ENCODE measurements at places on chromosomes 11 and 22.

DNA sequence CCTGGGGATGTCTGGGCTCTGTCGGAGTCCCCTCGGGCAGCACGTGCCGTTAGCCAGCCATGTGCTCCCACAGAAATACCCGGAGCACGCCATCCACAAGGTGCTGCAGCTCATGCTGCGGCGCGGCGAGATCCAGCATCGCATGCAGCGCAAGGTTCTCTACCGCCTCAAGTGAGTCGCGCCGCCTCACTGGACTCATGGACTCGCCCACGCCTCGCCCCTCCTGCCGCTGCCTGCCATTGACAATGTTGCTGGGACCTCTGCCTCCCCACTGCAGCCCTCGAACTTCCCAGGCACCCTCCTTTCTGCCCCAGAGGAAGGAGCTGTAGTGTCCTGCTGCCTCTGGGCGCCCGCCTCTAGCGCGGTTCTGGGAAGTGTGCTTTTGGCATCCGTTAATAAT is 24.1 kb downstream of the MCM5 start:
- no peak for DNase-seq

DNA sequence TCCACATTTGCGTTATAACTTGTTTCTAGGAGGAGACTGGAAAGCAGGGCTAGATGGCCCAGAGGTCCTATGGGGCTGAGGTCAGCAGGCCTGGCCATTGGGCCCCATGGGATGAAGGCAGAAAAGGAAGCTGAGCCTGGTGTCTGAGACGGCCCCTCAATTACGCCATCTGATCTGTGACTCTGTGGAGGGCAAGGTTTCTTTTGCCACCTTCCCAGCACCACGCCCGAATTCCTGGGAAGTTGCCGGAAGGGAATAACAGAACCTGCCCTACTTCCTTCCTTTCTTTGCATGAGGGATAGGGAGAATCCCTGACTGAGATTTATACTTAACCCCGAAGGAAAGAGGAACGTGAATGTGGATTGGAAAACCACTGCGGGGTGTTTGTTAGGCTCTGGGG is 118.1 kb downstream of the MPPED1 start:
- no peak for DNase-seq

GRCh38 chr11:33542921-33543320 is 157.7 kb downstream of the C11orf91 start:
- peak; percentile 24 for DNase-seq

GRCh38 chr11:968822-969221 is 43.2 kb downstream of the AP2A2 start:
- no peak for DNase-seq

DNA sequence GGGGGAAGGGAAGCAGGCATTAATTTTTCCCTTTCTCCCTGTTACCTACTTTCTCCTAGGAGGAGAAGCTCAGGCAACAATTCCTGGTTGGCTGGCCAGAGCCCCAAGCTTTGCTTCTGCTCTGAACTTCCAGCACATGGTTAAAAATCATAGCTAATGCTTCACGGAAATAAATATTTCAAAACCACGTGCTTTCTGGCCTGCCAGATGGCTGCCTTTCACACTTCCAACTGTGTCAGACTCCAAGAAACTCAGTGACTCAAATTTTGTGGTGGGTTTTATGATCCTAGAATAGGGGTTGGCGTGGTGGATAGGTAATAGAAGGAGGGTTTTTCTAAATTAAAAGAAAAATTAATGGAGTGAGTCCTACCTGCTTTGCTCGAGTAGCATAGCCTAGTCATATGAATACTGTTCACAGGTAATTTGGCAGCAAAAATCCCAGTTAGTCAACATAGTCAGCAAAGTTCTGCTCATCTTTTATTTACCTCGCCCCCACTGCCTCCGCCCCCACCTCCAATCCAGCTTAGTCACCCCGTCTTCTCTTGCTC is 58.6 kb downstream of the SC5D start:
- no peak for DNase-seq

DNA sequence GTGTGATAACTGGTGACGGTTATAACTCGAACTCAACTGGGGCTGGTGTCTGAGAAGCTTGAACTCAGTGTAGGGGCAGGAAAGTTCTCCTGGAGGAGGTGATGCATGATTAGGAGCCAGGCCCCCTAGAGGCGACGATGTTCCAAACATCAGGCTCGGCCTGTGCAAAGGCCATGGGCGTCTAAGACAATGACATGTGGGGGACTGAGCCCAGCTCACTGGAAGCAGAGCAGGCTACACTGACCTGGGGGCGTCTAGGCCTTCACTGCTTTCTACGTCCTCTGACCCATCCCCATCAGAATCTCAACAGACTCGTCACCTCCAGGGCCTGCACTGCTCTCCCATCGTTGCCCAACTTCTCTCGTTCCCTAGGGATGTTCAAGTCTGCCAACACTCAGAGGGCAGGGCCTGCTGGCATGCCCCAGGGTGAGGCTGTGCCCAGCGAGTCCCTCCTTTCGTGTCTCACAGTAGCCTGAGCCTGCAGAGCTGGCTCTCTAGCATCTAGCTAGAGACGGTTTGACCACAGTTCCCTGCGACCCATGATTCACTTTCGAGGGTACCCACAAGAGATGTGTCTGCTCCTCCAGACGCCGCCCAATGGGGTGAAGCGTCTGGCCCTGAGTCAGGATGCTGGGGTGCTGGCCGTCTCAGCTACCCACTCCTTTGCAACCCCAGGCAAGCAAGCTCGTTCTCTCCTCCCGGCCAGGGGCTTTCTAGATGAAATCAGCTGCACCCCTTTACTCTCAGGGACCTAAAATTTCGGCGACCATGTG is 1.1 kb upstream of the ATG16L2 start:
- DNase-seq = peak; percentile 68

DNA sequence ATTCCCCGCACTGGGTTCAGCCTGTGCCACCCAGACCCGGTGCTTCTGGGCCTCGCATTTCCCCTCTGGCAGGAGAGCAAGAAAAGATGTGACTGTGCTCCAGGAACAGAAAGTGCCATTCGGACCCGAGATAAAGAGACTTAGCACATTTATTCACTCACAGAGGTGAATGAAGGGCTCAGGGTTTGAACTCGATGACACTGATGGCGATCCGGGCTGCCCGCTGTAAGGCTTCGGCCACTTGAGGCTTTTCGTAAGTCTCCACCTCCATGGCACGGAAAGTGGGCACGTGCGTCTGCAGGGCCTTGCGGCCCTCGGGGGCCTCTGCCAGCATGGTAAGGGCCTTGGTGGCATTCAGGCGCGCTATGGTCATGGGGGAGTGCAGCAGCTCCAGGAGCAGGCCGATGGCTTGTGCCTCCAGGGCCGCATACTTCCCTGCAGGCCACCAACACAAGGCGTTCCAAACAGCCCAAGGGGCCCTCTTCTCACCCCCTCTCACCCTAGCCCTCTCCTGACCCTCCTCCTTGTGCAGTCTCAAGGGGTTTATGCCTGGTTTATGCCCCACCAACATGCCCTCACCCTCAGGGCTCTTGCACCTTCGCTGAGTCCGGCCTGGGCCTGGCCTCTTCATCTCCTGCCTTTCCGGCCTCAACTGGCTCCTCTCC is 10.9 kb upstream of the GNAZ start:
- DNase-seq = peak; percentile 5

Measured in activated T-cell treated with anti-CD3 and anti-CD28 coated beads, Interleukin-2, amount 50 U/mL, for 1 hour (primary cell).